ENCODE measurements at places on chromosomes 7 and 10. TPM values are rescaled to one million over a fixed set of nuclear protein-coding genes. Genes with fewer than 3 reads are reported as not detected.

Gene COL13A1
- total RNA-seq = 20.1 TPM

Gene SSBP1
- total RNA-seq = 164 TPM

Gene LGI1
- total RNA-seq = not detected

Gene SRRM3
- 0.23 TPM for total RNA-seq

Gene RNF133
- 0.70 TPM for total RNA-seq

Gene EBLN1
- total RNA-seq = not detected

Gene PTN
- total RNA-seq = 1.9 TPM

Gene CYP26A1
- total RNA-seq = not detected

Gene CYP2C19
- total RNA-seq = not detected

Gene ICA1
- 43.2 TPM for total RNA-seq

Gene ANKRD2
- total RNA-seq = not detected

Gene KCNH2
- total RNA-seq = 0.87 TPM

Gene ZP3
- total RNA-seq = 4.0 TPM

Gene AKR1D1
- not detected for total RNA-seq

Gene DOCK1
- 90.4 TPM for total RNA-seq

Gene CALCR
- total RNA-seq = not detected

Gene TMEM178B
- 3.1 TPM for total RNA-seq

Gene RHOBTB1
- 42.7 TPM for total RNA-seq

Gene WDR86
- 1.5 TPM for total RNA-seq

Gene ABCB1
- 3.7 TPM for total RNA-seq

Gene PPP1R3C
- total RNA-seq = 0.87 TPM

Gene HSPA12A
- 3.0 TPM for total RNA-seq

Gene PRKCQ
- 1.9 TPM for total RNA-seq

Gene C10orf105
- not detected for total RNA-seq

Gene C10orf53
- not detected for total RNA-seq

Gene TFEC
- total RNA-seq = 13.6 TPM

Gene STMP1
- total RNA-seq = 22.1 TPM

Gene ERVW-1
- total RNA-seq = not detected

Gene NRCAM
- 14.8 TPM for total RNA-seq

Gene AASS
- 15.2 TPM for total RNA-seq

Gene SFRP4
- total RNA-seq = 0.39 TPM

Gene PLXDC2
- total RNA-seq = 0.92 TPM

Gene FFAR4
- total RNA-seq = not detected

Gene HYAL4
- not detected for total RNA-seq

Gene BMS1
- 20.5 TPM for total RNA-seq

Gene ZNF503
- 12.4 TPM for total RNA-seq

All from glomerular endothelial cell (primary cell).